Mesenteric fat pad (tissue), 1 donor: ENCODE measurements at places on chromosomes 3 and 15. TPM values are rescaled to one million over a fixed set of nuclear protein-coding genes. Genes with fewer than 3 reads are reported as not detected.

The BAHD1 gene
- total RNA-seq, result 16.2 TPM

The SPINT1 gene
- total RNA-seq, result 2.7 TPM

The UBAP1L gene
- total RNA-seq, result 3.9 TPM

The EFCC1 gene
- 1.8 TPM for total RNA-seq

The TF gene
- total RNA-seq, result 9.4 TPM

The GNB4 gene
- 32.2 TPM for total RNA-seq

The GOLGA8O gene
- 1.5 TPM for total RNA-seq
